ENCODE measurements at places on chromosomes 2 and 18.
A peak's percentile ranks its signal among the peaks of the same experiment; 100 is the strongest.

DNA sequence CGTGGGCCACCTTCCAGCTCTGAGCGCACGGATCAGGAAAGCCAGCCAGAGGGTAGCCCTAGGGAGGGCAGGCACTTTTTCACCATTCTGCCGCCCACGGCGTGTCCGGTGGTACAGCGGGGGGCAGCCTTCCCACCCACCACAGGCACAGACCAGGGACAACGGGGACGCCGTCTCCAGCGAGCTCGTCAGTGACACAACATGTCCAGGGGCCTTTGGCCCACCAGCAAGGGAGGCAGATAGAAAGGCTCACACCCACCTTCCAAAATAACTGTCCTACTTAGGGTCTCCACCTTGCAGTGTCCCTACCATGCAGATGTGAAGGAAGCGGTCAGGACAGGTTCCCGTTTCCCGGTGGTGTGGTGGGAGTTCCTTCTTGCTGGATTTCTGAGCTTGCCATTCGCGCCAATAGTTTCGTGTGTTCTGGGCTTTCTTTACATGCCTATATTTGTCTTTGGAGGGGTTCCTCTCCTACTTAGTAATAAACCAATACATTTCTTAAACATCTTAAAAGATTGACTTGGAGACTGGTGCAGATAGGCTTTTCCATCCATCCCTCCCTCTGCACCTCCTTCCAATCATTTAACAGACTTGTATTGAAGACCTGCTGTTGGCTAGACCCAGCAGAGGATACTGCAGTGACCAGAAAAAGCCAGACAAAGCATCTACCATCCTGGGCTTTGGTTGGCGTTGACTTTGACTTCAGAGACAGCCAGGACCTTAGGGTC lies 872 bp downstream of the ASB1 start:
- no peak for DNase-seq

- no peak for DNase-seq
Observed at GRCh38 chr2:15170070-15170775, 390.9 kb downstream of the NBAS start.

DNA sequence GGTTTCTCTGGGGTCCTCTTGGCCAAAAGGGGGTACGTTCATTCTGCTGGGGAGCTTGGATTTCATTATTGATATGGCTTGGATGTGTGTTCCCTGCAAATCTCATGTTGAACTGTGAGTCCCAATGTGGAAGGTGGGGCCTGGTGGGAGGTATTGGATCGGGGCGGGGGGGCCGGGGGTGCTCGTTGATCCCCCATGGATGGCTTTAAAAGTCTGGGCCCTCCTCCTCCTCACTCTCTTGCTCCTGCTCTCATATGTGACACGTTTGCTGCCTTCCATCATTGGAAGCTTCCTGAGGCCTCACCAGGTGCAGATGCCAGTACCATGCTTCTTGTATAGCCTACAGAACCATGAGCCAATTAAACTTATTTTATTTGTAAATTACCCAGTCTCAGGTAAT lies 11.8 kb downstream of the DBI start:
- DNase-seq: no peak

GRCh38 chr2:26511466-26511865 lies 33.5 kb upstream of the OTOF start:
- no peak for DNase-seq

DNA sequence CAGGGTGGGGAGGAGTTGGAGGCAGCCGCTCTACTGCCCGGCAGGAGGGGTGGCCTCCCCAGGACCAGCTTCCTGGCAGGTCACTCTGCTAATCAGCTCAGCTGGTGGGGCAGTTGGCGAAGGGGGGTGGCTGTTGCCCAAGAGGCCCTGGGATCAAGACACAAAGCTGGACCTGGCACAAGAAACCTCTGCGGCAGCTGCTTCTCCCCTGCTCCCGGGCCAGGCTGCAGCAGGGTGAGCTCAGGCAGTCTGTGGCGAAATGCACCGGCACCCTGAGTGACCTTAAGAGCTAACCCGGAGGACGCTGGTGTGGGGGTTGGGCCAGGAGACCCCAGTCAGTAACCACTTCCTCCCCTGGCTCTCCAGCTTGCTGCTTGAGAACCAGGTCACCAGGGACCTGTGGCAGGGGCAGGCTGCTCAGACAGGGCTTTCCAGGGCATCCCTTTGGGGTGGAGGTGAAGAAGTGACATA lies 31.1 kb downstream of the TOGARAM2 start:
- no peak for DNase-seq

DNA sequence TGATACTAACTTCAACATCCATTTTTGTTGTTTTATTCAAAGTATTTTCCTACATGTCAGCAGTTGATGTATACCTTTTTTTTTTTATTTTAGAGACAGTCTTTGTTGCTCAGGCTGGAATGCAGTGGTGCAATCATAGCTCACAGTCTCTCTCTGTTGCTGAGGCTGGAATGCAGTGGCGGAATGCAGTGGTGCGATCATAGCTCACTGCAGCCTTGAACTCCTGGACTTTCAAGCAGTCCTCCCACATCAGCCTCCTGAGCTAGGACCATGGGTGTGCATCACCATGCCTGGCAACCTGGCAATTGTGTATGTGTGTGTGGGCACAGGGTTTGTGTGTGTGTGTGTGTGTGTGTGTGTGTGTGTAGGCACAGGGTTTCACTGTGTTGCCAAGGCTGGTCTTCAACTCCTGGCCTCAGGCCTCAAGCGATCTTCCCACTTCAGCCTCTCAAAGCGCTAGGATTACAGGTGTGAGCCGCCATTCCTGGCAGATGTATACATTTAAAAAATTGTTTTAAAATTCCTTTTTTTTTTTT lies 24.8 kb downstream of the SANBR start:
- no peak for DNase-seq

- DNase-seq: no peak
Observed at GRCh38 chr2:210004881-210005280, 2.4 kb downstream of the RPE start.

DNA sequence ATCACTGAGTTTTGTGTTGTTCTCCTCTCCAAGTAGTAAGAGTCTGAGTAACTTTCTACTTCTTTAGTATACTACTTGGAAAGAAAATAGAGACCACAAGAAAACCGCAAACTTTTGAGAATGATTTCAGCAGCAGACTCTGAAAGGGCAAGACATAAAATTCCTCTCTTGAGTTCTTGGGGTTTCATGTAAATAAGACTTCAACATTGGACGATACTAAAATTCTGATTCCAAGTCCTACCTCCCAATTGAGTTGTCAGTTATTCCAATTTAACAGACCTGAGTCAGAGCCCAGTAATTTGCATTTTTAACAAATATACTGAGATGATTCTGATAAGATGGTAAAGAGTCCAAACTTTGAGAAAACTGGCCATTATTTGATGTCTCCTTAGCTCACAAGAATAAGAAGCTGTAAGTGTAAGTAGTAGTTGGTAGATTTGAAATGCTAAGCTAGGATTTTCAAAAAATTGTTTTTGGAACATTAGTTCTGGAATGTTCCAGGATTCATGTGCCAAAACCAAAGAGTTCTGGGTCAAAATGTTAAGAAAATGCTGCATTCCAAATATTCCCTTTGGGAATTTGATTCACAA lies 261.6 kb upstream of the SPOPL start:
- DNase-seq: peak; percentile 59

- no peak for DNase-seq
Observed at GRCh38 chr2:402721-403120, 114.8 kb upstream of the ALKAL2 start.

DNA sequence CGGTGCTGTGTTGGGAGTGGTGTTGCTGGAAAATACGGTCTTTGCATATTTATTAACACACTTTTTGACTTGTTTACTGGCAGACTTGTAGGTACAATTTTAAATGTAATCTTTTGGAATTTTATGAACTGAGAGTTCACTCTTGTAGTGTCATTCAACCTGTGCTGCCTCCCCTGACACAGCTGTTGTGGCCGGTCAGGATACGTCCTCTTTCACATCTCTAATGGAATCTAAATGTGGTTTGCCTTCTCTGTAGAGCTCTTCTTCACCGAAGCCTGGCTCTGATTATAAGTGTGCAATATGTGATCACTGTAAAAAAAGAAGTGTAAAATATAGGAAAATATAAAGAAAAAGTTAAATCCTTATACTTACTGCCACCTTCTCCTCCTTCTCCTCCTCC lies 94.7 kb downstream of the MAP4K4 start:
- no peak for DNase-seq

- no peak for DNase-seq
Observed at GRCh38 chr18:50341443-50341842, 33.4 kb upstream of the SKA1 start.

DNA sequence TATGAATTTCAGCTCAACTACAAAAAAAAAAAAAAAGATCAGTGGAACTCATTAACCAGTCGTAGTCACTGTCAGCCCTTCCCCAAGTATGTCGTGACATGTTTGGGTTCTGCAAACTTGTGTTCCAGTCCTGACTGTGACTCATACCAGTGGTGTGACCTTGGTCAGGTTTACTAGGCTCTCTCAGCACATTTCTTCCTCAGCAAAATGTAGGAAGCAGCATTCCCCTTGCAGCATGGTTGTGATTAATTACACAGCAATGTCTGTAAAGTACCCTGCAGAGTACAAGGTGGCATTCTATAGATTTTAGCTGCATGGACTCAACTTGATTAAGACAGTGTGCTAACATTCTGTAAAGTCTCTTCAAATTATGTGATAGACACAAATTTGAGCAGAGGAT lies 156.9 kb downstream of the LAMA1 start:
- no peak for DNase-seq

- DNase-seq: peak; percentile 71
Observed at GRCh38 chr18:54805571-54806334, 22.5 kb upstream of the RAB27B start.

GRCh38 chr2:46996300-46996843 lies 80.8 kb upstream of the MCFD2 start:
- DNase-seq: no peak

GRCh38 chr18:10401930-10402329 lies 52.5 kb upstream of the APCDD1 start:
- no peak for DNase-seq

Measured in stromal cell of bone marrow (primary cell).